Right lung (tissue), 10 donors: ENCODE measurements at places on chromosomes 6 and 20. TPM values are rescaled to one million over a fixed set of nuclear protein-coding genes. Genes with fewer than 3 reads are reported as not detected.

- no peak for DNase-seq
Observed at GRCh38 chr20:43529051-43529450, 21.6 kb downstream of the L3MBTL1 start.

DNA sequence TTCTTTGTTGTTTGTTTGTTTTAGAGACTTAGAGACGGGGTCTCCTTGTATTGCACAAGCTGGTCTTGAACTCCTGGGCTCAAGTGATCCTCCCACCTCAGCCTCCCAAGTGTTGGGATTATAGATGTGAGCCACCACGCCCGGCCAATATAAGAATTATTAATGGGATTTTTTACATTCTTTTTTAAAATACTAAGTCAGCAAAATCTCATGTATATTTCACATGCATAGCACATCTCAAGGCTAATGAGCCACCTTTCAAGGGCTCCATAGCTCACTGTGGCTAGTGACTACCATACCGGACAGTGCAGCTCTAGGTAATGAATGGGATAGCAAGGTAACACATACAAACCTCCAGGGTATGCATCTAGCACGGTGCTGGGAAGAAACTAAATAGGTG, 361.4 kb downstream of the SAMD5 start:
- no peak for DNase-seq

GRCh38 chr6:111536910-111537527, 54.0 kb upstream of the REV3L start:
- DNase-seq: no peak

The RMND1 gene
- polyA plus RNA-seq: 24.5 TPM

DNA sequence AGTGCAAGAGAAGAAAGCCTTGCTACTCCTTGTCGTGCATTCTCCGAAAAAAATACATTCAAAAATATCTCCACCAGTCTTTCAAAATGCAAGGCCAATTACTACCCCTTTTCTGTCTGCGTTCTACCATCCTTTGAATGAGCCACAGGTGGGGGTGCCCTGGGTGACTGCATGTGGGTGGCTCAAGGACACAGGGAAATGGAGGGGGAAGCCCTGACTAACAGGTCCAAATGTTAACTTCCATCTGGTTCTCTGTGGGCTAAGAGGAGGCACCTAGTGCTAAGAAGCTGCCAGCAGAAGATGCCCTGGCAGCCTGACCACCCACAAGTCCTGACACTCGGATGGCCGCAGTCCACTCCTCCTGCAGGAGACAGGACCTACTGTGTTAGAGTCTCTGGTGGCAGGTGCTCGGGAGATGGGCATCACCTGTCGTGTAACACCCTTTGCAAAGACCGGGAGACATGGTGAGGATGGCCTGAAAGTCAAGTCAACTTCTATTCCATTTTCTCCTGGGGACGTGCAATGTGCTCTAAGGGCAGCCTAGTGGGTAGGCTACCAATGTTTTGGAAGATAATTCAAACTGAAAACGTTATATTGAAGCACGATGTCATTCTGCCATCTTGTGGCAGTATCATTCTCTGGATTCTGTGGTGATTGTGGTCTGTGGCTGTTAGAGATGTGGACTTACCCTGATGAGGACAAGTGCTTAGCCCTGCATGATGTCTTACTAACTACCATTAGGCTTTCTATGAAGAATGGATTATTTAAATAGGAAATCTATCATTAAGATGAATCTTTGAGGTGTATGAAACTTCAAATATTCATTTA, 27.4 kb upstream of the IGF2R start:
- DNase-seq: no peak

DNA sequence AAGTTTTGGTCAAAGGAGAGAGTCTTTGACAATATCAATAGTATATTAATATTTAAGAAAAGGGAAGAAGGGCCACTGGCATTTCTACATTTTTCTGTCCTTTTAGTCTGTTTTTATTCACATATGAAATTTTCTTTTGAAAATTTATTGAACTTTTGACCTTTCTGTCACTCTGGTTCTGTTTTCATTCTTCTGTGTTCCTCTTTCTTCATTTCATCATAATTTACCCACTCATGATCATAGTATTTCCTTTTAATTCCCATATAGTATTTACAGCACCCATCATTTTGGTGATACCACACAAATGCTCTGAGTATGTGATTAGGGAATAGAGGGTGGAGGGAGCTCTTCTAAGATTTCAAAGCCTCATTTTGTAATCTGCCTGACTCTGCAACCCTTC, 142.8 kb downstream of the GJA1 start:
- DNase-seq: no peak

DNA sequence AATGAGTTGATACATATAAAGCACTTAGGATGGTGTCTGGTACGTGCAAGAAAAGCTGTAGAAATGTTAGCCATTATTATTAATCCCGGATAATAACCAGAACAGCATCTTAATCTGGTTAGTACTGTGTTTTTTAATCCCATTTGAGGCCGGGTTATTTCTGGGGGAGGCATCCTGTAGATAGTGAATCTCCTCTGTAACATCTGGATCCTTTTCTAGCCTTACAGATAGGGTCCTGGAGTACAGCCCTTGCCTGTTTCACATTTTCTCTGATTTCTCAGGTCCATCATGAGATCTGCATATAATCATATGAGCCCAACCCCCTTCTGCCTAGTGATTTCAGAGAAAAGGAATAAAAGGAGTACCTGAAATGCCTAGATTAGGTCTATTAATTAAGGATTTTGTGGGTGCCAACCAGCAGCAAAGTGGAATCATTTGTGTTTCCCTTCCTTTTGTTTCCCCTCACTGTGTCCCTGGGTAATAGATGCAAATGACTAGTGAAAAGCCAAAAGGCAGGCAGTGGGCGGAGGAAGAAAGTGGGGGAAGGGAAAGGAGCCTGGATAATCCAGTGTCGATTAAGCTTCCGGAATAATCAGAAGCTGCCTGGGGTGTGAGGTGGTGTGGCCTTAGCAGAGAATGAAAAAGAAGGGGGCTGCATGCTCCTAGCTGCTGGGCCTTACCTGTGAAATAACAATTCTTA, 88.9 kb downstream of the SOBP start:
- DNase-seq: no peak

GRCh38 chr20:50120935-50121693, 8.2 kb upstream of the UBE2V1 start:
- DNase-seq: peak; percentile 36

DNA sequence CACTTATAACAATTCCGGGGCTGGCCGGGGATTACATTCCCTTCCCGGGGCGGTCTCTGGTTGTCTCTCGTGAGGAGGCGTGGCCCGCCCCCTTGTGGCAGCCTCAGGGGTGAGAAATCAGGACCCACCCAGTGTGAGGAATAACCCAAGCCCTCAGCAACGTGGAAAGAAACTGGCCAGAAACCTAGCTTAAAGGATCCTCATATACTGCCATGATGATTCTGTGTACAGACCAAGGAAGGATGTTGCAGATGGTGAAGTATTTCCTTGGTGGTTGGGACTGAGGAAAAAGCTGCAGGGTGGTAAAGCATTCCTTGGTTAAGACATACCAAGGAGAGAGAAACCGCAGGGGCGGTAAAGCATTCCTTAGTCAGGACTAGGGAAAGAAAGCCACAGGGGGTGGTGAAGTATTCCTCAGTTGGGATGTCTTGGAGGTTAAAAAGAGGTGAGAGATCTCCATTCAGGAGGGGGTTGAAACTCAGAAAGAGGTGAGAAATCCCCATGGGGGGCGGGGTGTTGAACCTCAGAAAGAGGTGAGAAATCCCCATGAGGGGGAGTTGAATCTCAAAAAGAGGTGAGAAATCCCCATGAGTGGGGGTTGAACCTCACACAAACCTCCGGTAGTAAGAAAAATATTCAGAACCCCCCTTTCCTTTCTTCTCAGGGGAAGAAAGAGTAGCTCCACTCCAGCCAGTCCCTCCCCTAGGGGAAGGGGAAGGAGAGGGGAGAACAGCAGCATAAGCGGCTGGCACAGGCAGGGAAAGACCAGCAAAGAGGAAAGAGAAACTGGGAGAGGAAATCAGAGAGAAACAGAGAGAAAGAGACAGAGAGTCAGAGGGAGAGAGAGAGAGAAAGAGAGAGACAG, 238.1 kb downstream of the RNGTT start:
- DNase-seq: peak; percentile 2

GRCh38 chr6:139996253-139996834, 621.9 kb upstream of the CITED2 start:
- DNase-seq: no peak

GRCh38 chr6:43219814-43220213, 9.5 kb downstream of the DNPH1 start:
- DNase-seq: no peak

The PTGIS gene
- 6.5 TPM for polyA plus RNA-seq

DNA sequence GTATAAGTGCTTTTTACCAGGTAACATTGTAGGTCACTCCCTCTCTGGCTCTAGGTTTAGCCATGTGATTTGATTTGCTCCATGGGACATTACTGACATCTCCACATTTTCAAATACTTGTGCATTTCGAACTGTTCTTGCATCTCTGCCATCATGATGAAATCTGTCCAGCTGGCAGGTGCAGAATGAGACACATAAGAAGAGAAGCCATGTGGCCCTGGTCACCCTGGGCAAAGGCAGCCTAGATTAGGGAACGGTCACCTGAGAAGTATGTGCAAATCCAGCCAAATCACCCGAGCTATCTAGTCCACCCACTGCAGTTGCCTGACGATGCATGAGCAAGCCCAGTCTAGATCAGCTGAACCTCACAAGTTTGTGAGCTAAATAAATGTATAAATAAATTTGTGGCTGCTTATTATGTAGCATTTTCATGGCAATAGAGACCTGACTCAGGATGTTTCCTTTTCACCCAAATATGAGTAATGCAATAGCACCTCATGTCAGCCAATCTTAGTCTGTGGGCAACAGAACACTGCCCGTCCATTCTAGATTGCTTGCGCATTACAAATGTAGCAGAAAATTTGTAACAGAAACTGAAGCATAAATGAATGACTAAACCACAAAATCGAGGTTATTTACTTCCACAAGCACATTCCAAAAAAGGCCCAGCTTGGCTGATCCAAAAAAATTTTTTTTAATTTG, 115.2 kb downstream of the PAK5 start:
- no peak for DNase-seq

GRCh38 chr6:41801380-41801779, 13.9 kb downstream of the TOMM6 start:
- DNase-seq: no peak

- no peak for DNase-seq
Observed at GRCh38 chr20:63217706-63218105, 1.8 kb upstream of the YTHDF1 start.

The TNNC2 gene
- polyA plus RNA-seq: 0.29 TPM

- DNase-seq: no peak
Observed at GRCh38 chr6:9527679-9528286, 887.1 kb downstream of the TFAP2A start.

- no peak for DNase-seq
Observed at GRCh38 chr6:13635948-13636658, 21.0 kb downstream of the NOL7 start.

The NT5E gene
- 13.4 TPM for polyA plus RNA-seq

- DNase-seq: no peak
Observed at GRCh38 chr20:60283281-60283680, 325.1 kb downstream of the CDH26 start.

The HLA-F gene
- 17.7 TPM for polyA plus RNA-seq

The TRPC4AP gene
- polyA plus RNA-seq: 60.6 TPM

The RAB44 gene
- polyA plus RNA-seq: 0.12 TPM

The KCNK17 gene
- 14.8 TPM for polyA plus RNA-seq

DNA sequence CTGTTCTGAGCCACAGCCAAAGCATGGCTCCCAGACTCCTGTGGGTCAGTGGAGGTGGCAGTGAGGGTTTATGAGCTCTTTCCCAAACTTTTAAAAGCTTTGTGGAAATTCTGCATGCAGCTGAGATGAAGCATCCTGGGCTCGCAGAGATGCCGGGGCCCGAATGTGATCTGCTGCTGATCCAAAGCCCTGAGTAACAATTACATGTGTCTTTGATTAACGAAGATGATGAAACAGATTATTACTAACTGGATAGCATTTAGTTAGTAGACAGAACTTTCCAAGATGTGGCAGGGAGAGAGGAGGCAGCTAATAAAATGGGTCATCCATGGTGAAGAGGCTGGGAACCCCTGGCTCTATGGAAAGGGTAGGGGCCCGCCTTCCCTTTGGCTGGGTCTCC, 43.9 kb upstream of the MDFI start:
- no peak for DNase-seq

DNA sequence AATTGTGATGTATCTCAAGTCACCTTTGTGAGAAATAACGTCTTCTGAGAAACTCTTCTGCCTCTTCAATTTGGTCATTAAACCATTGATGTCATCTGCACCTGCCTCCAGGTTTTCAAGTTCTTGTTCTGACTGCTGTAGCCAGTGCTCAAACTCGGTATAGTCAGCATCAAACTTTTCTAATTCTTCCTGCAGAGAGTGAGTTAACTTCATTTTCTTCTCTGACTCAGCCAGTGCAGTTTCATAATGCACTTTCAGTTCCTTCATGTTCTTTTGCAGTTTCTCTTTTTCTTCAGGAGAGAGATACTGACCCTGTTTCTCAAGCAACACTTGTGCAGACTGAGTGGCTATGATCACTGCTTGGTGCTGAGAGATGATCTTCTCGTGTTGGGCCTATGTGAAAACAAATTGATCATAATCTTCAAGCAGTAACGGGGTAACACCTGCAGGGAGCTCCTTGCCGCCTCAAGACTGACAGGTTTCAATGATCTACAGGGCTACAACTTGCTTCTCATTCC, 48.8 kb downstream of the DST start:
- no peak for DNase-seq

The MYCT1 gene
- polyA plus RNA-seq: 38.1 TPM

The HDGFL1 gene
- not detected for polyA plus RNA-seq

The GRM1 gene
- 0.04 TPM for polyA plus RNA-seq

The ALDH8A1 gene
- 0.69 TPM for polyA plus RNA-seq

- DNase-seq: peak; percentile 90
Observed at GRCh38 chr6:138987643-138988468, at the start of gene REPS1. REPS1 (minus strand) TSS chr6:138988253; CDS start chr6:138987682, 571 bp downstream.

The SEMG1 gene
- not detected for polyA plus RNA-seq

- DNase-seq: no peak
Observed at GRCh38 chr20:25270829-25271251, 23.0 kb downstream of the PYGB start.

- DNase-seq: no peak
Observed at GRCh38 chr6:134345789-134346188, 27.9 kb upstream of the SGK1 start.

The TREML2 gene
- 0.21 TPM for polyA plus RNA-seq

DNA sequence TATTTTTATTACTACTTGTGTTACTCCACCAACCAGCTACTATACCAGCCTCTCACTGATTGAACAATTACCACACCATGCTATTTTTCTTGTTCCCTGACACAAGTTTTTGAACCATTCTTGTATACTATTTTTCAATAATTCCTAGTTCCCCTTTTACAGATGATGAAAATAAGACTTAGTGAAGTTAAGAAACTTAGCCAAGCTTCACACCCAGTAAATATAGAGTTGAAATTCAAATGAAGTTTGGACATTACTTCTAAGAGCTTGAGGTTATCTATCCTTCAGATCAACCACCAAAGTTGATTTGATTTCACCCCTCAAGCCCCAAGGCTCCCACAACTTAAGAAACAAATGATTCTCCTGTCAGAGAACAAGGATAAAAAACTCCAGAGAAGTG, 13.1 kb upstream of the BCAS1 start:
- DNase-seq: no peak
